BJ (cell line): ENCODE measurements at places on chromosomes 12 and 14.

DNA sequence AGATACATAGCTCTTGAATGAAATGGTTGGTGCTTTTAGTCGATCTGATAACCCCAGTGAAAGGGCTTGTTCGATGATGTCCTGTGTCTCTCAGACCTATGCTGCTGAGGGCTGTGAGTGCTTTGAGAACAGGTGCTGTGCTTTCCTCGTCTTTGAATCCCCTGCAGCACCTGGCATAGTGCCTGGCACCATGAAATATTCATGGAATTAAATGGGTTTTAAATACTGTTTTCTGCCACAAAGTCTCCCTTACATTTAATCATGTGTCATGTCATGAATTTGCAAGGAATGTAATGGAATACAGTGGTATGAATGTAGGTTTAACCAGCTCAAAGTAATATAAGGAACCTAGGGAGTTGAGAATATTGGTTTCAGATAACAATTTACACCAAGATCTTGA lies 220.5 kb upstream of the PRICKLE1 start:
- DNase-seq = no peak

DNA sequence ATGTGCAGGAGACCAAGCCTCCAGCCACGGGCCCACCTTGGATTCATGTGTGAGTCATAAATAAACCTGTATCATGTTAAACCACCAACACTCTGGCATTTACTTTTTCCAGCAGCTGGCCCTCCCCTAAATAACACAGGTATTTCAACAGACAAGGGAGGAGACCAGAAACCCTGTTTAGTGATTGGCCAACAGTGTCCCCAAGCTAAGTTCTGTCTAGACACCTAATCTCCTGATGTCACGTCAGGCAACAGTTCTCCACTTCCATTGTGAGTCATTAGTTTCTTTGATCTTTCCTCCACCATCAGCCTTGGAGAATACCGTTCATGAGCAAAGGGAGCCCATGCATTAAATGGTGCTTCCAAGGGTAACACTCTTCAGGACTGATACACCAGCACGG lies 196.9 kb downstream of the TMEM132C start:
- no peak for DNase-seq

- DNase-seq = no peak
These were observed 154.3 kb downstream of the CEP83 start for GRCh38 chr12:94305130-94305957.

GRCh38 chr14:41859336-41859735 lies 252.7 kb downstream of the LRFN5 start:
- DNase-seq = no peak

DNA sequence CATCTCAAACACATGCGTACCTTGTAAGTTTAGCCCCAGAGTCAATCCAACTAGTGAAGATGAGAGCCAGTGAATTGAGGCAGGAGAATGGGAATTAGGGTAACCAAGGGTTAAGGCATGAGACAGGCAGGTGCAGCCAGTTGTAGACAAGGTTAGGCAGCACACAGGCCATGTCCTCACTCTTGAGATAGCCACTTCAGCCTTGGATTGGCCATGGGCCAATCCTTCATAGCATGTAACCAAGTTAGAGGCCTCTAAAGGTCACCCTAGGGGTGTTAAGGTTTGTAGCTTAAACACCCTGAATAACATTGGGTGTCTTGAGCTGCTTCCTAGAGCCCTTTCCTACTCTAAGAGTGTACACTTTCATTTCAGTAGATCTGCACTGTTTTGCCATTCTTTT lies 208.2 kb upstream of the RBM19 start:
- no peak for DNase-seq

DNA sequence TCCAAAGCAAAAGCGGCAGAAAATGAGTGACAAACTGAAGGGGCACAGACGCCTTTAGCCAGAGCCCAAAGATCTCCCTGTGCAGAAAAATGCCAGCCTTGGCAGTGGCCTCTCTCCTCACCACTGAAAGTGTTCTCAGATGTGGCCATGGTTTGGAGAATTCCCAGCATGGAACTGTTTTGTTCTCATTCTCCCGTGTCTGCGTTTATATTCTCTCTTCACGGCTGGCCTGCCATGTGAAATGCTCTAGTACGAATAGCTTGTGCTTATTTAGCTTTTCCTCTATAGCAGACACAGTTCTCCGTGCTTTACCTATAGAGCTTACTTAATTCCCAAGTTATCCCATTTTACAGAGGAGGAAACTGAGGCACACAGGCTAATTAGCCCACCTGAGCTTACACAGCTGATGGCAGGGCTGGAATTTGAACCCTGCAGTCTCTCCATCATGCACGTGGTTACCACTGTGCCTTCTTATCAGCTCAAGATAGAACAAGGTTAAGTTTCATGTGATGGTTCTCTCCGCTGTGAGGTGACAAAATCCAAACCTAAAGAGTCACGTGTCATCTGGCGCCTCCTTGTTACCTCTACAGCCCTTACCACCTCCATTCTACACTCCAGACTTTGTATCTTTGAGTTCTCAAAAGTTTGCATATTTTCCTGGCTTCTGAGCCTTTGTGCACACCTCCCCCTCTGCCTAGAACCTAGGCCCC lies 141.6 kb downstream of the GCH1 start:
- no peak for DNase-seq

DNA sequence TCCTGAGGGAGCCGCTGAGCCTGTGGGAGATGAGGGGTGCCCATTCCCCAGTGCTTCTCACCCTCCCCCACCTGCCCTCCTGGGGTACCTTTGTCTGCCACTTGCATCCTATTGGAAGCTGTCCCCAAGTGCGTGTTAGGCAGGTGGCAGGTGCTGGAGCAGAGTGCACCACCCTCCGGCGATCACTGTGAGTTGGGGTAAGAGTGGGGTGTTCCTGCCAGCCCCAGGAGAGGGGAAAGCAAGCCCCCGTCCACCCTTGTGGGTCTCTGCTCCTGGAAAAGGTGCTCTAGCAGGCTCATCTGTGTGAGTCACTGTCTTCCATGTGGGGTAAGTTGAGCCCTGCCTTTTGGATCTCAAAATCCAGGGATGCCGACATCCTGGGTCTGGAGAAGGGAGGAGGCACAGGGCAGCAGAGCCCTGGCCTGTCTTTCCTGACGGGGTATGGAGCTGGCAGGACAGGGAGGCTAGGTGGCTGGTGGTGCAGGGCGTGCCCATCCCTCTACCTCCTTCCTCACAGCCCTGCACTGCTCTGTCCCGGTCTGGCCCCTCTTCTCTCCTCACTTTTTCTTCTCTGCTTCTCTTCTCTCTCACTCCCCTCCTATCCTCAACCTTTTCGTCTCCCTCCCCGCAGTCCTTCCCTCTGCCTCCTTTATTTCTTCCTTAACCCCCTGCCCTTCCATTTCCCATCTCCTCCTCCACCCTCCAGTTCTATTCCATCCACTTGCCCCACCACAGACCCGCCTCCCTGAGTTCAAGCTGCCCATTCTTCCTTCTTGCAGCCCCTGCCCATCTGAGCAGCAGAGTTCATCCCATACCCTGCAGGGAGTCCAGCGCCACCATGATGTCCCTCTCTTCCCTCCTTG lies 20.1 kb upstream of the KRT7 start:
- DNase-seq = no peak

DNA sequence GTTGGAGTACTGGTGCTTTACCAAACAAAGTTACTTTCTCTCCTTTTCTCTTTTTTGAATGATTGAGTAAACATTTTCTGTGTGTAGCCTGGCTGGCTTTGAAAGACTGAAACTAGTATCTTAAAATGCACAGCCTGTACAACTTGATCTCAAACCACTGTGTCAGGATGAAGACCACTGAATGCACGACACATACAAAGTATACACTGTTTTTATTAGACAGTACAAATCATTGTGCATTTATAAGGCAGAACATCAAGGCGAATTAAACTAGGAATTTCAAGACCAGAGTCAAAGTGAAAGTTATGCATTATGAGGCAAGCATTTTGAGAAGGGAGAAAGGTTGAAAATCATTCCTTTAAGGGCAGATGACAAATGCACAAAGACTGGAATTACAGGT lies 59.0 kb downstream of the PIWIL1 start:
- no peak for DNase-seq

DNA sequence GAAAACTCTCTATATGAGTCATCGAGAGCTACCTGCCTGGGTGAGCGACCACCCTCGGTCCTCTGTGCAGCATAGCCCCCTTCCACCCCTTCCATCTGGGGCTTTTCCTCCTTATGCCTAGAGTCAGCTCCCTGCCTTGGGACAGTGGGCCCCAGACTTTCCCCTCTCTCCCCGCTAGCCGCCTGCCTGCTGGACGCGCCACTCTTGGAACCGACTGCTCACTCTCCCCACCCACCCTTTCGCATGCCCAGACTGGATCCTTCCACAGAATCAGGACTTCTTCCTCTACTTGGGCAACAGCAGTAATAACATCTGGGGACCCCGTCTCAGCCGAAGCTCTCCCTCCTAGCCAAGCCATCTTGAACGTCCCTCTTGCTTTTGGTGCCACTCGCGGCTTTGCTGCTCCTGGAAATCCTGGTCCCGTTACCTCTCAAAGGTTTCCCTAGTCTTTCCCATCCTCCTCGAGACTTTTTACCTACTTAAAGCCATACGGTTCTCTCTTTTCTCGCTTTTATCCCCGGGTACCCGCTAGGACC lies 671 bp downstream of the ESYT1 start:
- DNase-seq = no peak

GRCh38 chr12:17239874-17240273 lies 633.9 kb upstream of the LMO3 start:
- DNase-seq = no peak

- DNase-seq = no peak
These were observed 50.4 kb downstream of the SLC24A4 start for GRCh38 chr14:92373336-92373735.

GRCh38 chr12:54395545-54395944 lies 11.0 kb upstream of the ZNF385A start:
- DNase-seq = no peak

DNA sequence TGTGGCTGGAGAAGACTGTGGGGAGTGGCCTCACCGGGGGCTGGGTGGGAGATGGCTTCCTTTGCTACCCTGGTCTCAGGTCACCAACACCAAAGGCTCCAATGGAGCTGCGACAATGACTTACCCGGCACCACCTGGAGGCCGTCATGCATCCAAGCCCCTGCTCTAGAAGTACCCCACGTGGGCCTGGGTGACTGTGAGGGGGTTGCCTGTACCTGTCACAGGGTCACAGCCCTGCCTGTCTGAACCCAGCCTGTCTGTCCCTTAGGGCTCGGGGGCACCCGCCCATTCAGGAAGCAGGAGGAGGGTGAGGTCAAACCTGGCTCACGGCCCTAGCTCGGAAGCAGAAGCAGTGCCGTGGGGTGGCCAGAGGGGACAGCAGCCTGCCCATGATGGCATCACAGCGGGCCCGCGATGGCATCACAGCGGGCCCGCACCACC lies 18.9 kb downstream of the ABCB9 start:
- no peak for DNase-seq

DNA sequence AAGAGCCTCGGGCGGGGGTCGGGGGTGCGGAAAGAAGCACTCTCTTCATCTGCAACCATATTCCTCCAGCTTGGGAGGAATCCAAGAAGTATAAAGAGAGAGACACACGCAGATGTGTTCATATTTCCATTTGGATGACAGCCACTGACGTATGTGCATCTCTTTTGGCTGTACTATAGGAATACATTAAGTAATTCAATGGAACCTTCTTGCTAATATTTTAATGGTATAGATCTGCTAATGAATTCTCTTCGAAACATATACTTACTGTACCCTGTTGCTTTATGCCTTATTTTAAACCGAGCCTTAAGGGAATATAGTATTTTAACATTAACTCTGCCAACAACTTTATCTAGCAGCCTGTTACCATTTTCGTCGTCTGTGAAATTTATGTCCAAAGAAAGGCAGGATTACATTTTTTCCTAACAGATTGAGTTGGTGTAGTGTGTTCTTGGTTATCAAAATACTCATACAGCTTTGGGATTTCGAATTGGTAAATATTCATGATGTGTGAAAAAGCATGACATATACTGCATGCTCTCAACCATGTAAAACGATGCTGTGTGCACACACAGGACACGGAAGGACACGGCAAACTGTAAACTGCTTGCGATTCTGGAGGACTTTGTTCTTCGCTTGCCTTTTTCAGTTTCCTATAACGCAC lies 84.5 kb downstream of the CCDC88C start:
- DNase-seq = no peak

- DNase-seq = no peak
These were observed 66.6 kb upstream of the BICD1 start for GRCh38 chr12:32039917-32040575.

GRCh38 chr12:78878866-78879265 lies 14.3 kb downstream of the SYT1 start:
- no peak for DNase-seq

- no peak for DNase-seq
These were observed 7.0 kb downstream of the ITGB7 start for GRCh38 chr12:53200107-53200457.

DNA sequence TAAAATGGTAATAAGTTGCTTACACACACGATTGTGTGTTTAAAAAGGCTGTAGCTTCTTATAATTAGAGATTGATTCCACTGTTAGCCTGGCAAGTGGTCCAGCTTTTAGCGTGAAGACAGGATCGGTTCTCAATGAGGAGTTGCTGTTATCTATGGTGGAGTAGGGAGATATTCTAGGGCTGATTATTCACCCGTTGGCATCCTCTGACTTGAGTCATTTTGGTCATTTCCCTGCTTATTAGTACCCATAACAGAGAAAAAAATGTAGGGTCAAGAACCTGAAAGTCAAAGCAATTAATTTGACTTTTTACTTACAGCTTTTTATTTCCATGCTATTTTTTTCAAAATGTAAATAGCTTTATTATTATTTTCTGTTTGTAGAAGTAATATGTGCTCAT lies 76.0 kb downstream of the KCNK13 start:
- DNase-seq = no peak

DNA sequence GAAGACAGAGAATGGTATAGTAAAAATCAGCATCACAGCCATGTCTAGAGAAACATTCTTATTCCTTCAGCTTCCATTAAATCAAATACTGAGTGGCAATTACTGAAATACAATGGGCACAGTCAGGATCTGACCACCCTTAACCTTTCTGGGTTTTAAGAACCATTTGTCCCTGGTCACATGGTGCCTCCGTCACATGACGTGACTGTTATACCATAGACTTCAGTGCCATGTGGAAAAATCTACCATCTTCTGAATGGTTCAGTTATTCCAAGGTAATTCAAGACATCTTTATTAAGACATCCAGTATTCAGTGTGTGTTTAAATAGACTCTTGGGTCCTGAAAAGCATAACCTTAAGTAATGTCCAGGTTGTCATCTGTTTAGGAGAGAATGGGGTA lies 553.1 kb upstream of the FLRT2 start:
- DNase-seq = no peak

- DNase-seq = no peak
These were observed 334.9 kb downstream of the C12orf75 start for GRCh38 chr12:105665366-105665765.

DNA sequence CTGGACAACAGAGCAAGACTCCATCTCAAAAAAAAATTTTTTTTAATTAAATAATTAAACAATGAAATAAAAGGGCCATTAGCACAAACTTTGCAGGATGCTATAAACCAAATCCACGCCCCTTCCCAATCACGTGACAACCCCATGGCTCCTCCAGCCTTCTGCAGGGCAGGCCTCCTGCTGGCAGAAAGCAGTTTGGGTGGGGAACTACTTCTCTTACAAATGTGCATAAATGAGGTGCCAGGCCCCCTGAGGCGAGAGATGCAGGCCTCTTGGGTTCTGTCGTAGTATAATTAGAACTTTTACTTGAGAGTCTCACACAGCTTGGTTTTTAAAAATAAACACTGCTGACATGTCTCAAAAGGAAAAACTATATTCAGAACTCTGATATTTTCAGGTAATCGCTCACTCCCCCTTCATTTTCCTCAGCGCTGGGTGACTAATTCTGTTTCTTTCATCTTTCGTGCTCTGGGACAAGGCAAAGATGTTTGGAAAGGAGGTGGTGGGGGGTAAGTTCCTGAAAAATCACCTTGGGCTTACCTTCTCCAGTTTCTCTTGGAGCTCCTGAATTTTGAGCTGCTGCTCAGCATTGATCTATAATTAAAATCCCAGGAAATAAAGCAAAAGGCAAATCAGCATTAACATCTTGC lies 101.7 kb downstream of the CIT start:
- no peak for DNase-seq
